ENCODE measurements at places on chromosomes 6 and 20.

DNA sequence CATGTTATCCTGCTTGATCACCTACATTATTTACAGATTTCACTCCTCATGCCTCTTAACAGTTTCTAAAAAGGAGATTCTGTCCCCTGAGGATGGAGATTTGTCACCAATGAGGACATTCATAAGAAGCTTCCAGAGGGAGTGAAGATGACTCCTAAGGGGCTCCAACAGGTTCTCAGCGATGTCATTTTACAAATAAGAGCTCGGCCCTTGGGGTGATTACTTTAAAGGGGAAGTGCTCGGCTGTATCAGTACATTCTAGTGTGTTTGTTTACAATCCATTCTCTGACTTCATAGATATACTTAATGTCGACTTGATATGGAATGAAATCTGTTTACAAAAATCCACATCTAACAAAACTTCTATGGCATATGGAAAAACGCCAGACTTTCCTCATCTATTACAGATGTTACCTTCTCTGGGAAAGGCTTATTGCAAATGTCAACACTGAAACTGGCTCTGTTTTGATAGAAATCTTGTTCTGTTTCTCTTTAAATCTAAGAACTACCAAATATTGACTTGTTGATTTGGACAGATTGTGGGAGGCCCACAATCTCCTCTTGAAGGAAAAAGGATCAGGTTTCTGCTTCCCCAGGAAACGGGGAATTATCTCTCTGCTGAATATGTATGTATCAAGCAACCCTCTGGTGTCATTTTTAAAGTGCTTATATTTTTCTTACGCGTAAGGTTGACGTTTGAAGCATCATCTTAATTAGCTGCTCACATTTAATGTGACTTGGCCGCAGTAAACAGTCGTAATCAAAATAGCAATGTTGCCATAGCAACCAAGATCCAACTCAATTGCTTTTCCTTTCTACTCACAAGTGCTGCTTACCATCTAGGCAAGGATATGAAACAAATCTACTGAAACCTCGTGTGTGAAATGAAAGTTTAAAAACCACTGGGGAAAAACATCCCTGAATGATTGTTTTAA is 95.7 kb downstream of the SHLD1 start:
- DNase-seq: no peak

GRCh38 chr20:38253571-38253970 is 7.0 kb downstream of the KIAA1755 start:
- no peak for DNase-seq

GRCh38 chr6:25154034-25154596 is 125.1 kb upstream of the CARMIL1 start:
- no peak for DNase-seq

- no peak for DNase-seq
These were observed 436.7 kb downstream of the RNF144B start for GRCh38 chr6:18823782-18824386.

GRCh38 chr6:43335469-43335868 is 26.8 kb upstream of the CRIP3 start:
- DNase-seq: no peak

DNA sequence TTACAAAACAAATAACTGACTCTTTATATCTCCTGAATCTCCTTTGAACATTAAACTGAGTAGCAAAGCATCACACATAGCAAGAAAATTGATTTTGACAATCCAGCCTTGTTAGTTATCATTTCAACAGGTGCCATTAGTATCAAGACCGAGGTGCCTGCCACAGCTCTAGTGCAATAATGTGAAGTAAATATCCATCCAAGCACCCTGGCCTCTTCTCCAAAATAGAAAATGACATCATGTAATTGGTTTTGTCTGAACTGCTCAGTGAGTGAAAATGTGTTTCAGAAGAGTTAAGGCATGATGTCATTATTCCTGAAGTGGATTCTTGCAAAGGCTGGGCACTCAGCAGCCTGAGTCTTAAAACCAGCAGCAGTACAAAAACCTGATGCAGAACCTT is 341.4 kb downstream of the PLCB1 start:
- DNase-seq: no peak

DNA sequence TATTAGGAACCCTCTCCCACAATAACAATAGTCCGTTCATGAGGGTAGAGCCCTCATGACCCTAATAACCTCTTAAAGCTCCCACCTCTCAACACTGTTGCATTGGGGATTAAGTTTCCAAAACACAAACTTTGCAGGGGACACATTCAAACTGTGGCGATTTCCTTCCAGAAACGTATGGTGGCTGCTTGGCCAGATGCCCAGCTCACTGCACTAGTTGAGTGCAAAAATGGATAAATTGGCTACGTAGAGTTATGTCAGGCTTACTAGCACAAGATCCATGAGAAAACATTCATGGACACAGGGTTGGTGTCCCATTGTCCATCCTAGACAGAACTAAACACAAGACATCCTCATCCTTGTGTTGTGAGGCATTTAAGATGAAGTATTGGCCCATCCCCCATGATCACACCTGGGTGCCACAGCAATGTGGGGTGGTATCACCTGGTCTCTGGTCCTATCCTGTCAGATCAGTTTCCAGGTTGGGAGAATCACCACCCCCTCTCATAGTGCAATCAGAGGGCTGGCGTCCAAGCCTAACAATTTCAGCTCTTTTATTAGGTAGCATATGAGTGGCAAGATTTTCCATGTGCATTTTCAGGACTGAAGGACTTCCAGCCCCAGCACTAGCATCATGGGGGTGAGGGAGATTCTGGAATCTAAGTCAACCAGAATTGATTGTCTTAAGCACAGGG is 63.4 kb upstream of the ELOVL5 start:
- DNase-seq: no peak

- no peak for DNase-seq
These were observed 29.3 kb upstream of the PDYN start for GRCh38 chr20:2023151-2023550.

- no peak for DNase-seq
These were observed 87.0 kb upstream of the RSPO3 start for GRCh38 chr6:127031511-127031910.

DNA sequence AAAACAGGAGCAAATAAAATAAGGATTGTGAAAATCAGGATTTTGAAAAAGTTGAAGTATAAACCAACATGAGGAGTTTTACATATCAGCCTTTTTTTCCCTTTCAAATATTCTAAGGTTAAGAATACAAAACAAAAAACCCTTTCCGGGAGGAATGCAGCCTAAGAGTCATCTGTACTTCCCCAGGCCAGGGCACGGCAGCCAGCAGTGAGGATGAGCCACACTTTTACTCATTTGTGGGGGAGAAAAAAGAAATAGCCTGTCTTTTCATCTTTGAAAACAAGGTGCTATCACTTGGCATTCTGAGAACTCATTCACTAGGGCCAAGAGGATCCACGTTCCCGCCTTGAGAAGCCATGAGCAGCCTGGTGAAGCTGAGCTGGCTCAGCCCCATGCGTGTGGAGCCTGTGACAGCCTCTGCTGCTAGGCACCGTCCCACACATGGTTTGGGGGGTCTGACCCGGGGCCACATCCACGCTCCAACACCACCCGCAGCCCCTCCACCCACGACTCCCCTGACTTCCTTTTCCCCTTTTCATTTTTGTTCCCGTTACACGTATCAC is 11.2 kb downstream of the SLC22A1 start:
- no peak for DNase-seq

DNA sequence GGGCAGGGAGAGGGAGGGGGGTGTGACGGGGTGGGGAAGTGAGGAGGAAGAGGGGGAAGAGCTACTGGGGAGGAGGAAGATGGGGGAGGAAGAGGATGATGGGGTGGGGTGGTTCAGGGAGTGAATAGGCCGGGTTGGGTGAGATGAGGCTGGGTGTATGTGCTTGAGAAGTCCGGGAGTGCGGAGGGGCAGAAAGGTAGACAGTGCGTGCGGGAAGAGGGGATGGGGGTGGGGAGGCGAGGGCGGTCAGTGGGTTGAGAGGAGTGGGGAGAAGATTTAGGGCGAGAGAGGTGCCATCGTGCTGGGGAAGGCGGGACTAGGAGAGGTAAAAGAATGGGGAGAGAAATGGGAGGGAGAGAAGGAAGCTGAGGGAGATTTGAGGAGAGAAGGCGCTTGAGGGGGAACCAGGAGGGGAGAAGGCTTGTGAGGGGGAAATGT is 30.9 kb upstream of the NOTCH4 start:
- DNase-seq: no peak

GRCh38 chr20:25293507-25293906 is 45.6 kb downstream of the PYGB start:
- DNase-seq: no peak

- DNase-seq: no peak
These were observed 1.7 kb downstream of the SMOC2 start for GRCh38 chr6:168442646-168443045.

GRCh38 chr6:20876036-20876435 is 341.8 kb downstream of the CDKAL1 start:
- no peak for DNase-seq

DNA sequence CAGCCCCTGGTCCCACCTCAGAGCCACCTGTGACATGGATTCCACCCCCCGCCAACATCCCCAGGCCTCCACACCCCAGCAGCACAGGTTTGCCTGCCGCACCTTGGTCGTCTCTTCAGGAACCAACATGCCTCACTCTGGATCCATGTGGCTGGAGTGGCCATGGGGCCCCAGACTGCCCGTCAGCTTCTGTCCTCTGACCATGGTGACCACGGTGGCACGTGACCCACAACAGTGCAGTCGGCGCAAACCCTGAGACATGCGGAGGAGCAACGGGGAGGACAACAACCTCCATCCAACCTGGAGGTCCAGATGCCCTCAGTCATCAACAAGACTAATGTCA is 85.6 kb downstream of the ANKRD60 start:
- DNase-seq: no peak

- no peak for DNase-seq
These were observed 130.0 kb downstream of the DLL1 start for GRCh38 chr6:170160628-170161611.

- DNase-seq: no peak
These were observed 5.6 kb upstream of the TBPL1 start for GRCh38 chr6:133947302-133947900.

GRCh38 chr6:159808647-159809046 is 8.6 kb downstream of the PNLDC1 start:
- DNase-seq: no peak

- DNase-seq: no peak
These were observed 229.8 kb downstream of the SOX4 start for GRCh38 chr6:21823371-21823770.

DNA sequence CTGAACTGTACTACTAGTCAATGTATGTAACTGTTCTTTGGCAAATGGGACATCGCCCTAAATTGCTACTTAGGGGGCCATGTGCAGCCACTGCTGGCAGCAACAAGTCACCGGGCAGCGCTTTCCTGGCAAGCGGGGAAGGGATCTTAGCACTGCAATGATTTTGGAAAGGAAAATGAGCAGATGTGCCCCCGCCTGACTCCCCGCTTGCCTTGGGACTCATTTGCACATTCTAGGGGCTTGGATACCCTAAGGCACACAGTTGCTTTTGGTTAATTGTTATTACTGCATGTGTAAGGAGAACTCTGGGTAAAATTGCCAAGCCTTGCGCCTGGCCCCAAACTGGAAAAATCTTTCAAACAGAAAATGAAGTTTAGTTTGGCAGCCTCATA is 32.2 kb downstream of the CD83 start:
- no peak for DNase-seq

GRCh38 chr6:44316481-44316880 is 3.3 kb upstream of the AARS2 start:
- no peak for DNase-seq

- DNase-seq: no peak
These were observed 150.8 kb downstream of the GRIK2 start for GRCh38 chr6:101544286-101544685.

- no peak for DNase-seq
These were observed 60.8 kb downstream of the BTBD3 start for GRCh38 chr20:11978496-11978895.

DNA sequence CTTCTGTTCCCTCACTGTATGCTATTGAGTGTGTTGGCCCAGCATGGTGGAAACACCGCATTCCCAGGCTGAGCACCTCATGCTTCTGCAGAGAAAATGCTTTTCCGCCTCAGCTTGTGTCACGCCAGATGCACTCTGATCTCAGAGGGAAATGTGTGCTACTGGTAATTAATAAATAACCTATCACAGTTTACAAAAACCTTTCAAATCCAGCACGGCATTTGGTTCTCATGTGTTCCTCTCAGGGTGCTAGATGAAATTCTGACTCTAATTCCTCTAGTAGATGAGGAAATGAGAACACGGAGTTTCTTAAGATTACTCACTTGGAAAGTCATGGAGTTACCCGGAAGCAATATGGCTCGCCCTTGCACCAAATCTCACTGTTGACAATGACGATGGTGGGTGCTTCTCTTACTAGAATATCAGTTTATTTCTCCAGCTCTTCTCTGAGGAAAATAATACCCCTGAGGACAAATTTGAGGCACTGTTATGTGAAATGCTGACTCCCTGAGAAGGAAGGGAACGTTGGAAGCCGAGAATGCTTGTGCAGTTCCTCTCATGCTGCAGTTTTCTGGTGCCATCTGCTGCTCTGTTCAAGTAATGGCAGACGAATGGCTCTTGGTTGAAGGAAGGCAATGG is 116.6 kb downstream of the RNF144B start:
- no peak for DNase-seq

DNA sequence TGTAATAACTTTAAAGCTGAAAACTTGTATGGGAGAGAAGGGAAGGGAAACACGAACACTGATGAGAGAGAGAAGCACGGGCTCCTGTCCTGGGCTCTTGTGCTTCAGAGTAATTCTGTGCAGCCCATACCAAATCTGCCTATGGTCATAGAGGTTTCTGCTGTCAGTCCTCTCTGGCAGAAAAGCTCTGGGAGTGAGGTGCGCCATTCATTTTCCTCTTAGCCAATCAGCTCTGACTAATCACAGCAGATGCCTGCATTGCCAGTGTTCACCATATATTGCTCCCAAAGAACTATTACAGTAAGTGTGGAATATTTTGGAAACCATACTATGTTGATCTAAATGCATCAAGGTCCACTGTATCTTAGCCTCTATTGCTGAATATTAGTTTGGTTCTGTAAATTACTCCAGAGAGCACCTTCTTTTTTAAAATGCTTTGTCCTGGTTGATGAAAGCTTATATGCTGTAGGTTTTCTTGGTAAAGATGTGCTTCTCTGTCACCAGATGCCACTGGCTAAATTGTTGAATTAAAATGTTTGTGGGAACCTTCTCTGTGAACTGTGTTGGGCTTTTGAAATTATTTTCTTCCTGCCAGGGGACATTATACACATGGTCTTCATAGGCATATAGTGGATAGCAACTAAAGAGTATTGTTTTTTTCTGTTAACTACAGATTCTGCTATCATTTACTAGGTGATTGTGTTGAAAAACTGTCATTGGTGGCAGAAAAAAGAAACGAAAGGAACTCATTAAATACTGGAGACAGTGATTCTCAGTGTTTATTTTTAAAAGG is 38.3 kb downstream of the DCBLD1 start:
- no peak for DNase-seq

- no peak for DNase-seq
These were observed 29.6 kb downstream of the ALDH5A1 start for GRCh38 chr6:24524329-24524728.
